ENCODE measurements at places on chromosomes 4 and X.

GRCh38 chrX:150475461-150475860 lies 93.0 kb upstream of the MTM1 start:
- DNase-seq, result no peak

DNA sequence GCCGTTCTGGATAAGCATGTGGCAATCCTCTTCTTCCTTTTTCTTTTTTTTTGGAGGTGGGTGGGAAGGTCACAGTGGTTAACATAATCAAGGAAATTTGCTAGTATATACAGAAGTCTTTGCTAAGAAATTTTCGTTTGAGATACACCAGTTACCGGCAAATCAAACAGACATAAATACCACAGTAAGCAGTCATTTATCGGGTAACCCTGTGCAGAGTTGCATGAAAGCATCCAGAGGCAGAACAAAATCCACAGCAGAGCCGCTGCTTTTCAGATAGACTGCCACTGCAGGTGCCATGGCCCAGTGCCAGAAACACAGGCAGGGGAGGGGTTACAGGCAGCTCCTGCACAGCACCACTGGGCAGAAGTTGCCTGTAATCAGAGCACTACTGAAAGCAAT lies 179.1 kb upstream of the MAB21L2 start:
- DNase-seq, result no peak

GRCh38 chr4:88616275-88617150 lies 24.2 kb downstream of the HERC3 start:
- peak; percentile 79 for DNase-seq

DNA sequence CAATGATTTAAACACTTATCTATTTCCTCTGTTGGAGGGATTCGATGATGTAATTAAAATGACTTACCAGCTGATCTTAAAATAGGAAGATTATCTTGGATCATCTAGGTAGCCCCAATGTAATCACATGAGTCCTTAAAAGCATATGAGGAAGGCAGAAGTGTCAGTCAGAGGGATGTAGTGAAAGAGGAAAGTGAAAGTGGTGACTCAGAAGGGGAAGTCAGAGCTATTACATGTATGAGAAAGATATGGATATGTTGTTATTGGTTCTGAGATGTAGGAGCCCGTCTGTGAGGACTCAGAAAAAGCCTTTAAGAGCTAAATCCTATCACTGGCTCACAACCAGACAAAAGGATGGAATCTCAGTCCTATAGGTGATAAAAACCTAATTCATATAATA lies 456.4 kb downstream of the DACH2 start:
- no peak for DNase-seq

DNA sequence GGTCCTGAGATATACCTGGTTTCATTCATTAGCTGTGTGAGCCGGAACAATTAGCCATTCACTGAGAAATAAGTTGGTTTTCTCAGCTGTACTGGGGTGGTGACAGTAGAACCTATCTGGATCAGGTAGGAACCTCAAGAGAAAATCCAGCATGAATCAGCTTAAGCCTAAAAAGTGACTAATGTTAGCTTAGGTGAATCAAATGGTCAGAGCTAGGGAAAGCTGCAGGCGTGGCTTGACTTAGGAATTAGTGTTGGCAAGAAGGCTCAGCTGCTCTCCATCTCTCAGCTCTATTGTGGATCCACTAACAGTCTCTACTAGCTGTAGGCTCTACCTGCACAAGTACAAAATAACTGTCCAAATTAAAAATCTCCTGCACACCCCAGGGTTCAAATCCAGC lies 1025.5 kb downstream of the RAB28 start:
- no peak for DNase-seq

DNA sequence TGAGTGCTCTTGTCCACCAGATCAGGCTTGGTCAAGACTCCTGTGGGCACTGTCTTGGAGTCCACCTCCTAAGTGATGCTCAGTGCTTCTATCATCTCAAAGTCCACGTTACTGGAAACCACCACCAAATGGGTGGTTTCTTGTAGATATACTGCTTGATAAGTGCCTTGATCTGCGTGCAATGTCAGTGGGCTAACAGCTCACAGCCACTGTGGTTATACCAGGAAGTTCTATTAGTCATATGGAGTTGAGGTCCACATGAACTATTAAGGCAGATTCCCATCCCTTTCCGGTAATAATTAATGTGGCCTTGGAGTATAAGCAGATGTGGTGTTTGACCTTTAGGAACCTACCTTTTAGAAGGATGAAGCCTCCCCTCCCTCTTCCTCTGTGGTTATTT lies 161.9 kb downstream of the ZNF518B start:
- DNase-seq, result no peak

DNA sequence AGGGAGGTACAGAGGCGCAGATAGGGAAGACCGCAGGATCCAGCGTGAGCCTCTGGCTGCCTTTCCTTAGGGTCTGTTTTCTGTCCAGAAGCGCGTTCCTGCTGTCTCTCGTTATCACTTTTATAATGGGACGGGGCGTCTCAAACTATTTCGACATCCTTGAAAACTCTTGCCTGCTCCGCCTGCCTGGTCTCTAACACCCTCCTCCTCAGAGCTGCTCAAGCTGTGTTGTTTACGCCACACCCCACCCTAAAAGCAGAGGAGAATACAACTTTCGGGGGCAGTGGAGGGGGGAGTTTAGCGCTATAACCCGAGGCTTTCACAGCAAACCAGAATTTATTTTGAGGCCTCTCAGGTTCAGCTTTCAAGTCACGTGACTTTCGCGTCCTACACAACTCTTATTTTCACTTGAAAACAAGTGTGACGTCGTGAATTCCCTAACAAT lies 646 bp upstream of the FAM3A start:
- no peak for DNase-seq

- DNase-seq, result peak; percentile 1
Measured at GRCh38 chr4:43456383-43456782, 563.9 kb downstream of the GRXCR1 start.

DNA sequence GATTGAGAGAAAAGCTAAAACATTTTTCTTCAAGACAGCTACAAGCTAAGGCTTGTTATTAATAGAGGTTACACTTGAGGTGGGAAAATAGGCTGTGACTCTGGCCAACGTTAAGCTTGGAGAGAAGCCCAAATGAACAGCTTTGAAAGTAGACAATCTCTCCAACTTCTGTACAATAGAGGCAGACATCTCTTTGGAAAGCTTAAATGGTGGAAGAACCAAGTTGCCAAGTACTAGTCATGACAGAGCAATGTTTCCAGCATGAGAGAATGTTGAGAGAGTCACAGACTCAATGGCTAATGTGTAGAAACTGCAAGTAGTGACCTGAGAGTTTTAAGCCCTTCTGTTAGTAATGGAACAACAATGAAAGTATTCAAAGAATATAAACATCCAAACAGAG lies 298.1 kb downstream of the INPP4B start:
- DNase-seq, result peak; percentile 38

- no peak for DNase-seq
Measured at GRCh38 chr4:169128902-169129301, 118.8 kb upstream of the CBR4 start.

- peak; percentile 26 for DNase-seq
Measured at GRCh38 chrX:152819732-152820131, 10.8 kb downstream of the CETN2 start.

DNA sequence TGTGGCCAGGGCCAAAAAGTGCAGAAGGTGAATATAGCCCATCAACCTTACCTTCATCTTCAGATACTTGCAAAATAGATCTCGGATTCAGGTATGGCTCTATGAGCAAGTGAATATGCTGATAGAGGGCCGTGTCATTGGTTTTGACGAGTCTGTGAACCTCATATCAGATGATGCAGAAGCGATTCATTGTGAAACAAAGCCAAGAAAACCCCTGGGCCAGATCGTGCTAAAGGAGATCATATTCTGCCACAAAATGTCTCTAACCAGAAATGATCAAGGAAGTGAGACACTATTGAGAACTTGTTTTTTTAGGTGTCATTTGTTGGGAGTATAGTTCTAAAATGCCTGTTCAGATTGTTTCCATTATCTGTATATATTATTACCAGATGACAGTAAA lies 48.3 kb downstream of the PDK3 start:
- DNase-seq, result no peak

GRCh38 chr4:148539387-148539786 lies 97.2 kb upstream of the NR3C2 start:
- no peak for DNase-seq

- DNase-seq, result no peak
Measured at GRCh38 chr4:91434631-91435030, 869.1 kb upstream of the GRID2 start.

- no peak for DNase-seq
Measured at GRCh38 chrX:10519278-10519677, 101.1 kb downstream of the MID1 start.

DNA sequence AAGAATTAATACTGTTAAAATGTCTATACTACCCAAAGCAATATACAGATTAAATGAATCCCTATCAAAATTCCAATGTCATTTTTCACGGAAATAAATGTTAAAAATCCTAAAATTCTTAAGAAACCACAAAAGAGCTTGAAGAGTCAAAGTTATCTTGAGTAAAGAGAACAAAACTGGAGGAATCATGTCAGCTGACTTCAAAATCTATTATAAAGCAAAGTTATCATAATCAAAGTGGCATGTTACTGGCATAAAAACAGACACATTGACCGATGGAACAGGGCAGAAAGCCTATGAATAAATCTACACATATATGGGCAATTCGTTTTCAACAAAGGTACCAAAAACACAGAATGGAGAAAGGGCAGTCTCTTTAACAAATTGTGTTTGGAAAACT lies 579.0 kb downstream of the INPP4B start:
- DNase-seq, result no peak

GRCh38 chrX:10496345-10496965 lies 123.9 kb downstream of the MID1 start:
- DNase-seq, result peak; percentile 59

DNA sequence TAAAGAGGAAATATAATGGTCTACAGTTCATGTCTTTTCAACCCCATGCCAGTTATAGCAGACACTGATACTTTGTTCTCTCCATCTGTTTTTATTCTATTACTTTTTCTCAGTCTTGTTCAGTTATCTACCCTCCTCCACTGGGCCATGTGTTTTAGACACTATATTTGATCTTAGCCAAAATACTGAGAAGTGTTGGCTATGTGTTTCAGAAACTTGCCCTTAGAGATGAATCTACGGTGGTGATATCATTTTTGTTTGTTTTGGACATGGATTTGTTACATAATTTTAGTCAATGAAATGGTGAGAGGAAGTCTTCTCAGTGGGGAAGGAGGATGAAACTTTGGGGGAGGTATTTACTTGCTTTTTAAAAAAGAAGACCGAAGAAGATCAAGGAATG lies 211.5 kb upstream of the DDX53 start:
- no peak for DNase-seq

DNA sequence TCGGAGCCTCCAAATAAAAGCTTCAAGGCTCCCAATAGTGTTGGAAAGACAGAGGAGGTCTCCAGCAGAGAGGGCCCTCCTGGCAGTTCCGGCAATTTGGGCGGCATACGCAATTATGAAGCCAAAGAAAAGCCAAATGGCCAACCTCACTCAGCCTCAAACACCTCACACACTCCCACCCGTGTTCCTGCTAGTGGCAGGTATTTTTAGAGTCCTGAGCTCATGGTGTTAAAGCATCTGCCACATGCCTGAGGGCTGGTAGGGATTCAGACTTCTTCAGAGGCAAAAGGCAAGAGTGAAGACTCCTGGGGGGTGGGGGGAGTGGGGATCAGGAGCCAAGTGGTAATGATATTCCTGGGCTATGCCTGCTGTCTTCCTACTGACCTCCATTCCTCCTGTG lies 7.4 kb downstream of the RAB33A start:
- DNase-seq, result no peak

DNA sequence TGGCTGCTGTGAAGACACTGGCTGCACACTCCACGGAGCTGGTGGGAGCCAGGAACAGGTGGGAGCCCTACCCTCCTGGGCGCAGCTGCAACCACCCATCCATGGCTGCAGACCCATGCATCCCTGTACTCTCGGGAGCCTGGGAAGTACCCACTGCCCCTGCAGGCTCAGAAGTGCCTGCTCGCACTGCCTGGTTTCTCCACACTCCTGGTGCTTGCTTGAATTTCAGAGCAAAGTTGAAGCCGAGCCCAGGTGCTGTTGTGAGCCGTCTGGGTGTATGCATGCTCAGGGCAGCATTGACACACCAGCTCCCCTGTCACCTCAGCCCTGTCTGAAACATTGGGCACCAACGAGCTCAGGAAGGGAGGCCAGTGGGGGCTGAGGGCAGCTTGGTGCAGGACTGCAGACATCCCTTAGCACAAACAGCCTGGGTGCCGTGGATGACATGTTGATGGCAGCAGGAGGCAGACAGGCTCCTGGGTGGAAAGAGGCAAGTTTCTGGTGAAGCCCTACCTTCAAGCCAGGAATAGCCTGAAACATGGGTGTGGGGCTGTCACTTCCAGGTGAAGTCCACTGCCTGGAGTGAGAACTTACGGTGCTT lies 585.9 kb downstream of the PCDH18 start:
- no peak for DNase-seq

DNA sequence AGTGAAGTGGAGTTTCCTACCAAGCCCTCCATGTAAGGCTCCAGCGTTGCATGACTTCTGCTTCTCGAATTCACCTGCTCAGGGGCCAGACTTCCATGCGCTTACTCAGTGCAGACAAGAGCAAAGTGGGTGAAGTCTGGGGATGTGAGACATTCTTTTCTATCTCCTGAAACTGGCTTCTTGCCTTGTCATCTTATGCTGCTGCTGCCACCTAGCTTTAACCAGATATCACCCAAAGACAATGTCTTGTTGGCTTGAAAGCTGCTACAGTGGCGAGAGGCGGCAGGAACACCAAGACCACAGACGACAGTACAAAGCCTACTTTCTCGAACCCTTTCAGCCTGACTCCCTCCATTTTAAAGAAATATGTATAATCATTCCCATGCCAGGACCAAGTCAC lies 103.6 kb upstream of the ADGRG2 start:
- no peak for DNase-seq

- peak; percentile 23 for DNase-seq
Measured at GRCh38 chr4:14345356-14345775, 656.9 kb upstream of the CPEB2 start.

DNA sequence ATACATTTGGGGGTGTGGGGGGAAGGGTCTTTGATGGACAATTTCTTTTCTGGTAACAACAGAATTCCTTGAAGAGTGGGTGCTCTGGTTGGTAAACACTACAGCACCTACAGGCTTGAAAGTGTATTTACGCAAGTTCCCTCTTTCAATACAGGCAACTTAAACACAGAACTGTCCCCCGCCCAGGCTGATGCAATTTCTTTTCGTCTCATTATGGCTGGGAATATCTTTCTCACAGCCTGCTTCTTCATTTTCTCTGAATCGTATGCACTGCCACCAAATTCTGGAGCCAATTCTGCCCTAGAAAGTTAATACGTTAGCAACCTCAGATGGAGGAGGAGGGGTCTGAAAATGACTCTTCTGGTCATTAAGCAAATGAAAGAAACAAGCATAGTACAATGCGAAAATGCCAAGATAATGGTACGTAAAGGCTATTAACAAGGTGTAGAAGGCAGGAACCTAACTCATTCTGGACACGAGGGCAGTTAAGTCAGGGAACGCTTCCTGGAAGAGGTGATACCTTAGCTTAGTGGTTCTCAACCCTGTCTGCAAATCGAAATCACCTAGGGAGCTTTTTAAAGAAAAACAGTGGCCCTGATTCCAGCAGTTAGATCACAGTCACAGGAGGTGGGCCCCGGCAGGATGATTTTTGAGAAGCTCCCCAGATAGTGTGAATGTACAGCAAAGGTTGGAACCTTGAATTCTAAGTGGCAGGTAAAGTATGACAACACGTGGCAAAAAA lies 1.0 kb downstream of the AGA start:
- no peak for DNase-seq

- no peak for DNase-seq
Measured at GRCh38 chr4:45453258-45453853, 670.5 kb downstream of the GABRG1 start.

GRCh38 chr4:169208090-169208455 lies 62.7 kb downstream of the SH3RF1 start:
- DNase-seq, result no peak
